ENCODE measurements at places on chromosomes 4 and X. TPM values are rescaled to one million over a fixed set of nuclear protein-coding genes. Genes with fewer than 3 reads are reported as not detected.

TRIM60 gene
- total RNA-seq: not detected

CTAG2 gene
- total RNA-seq: 27.1 TPM

STPG2 gene
- total RNA-seq: not detected

ARAF gene
- total RNA-seq: 10.8 TPM

DKK2 gene
- 0.83 TPM for total RNA-seq

MAGEB2 gene
- not detected for total RNA-seq

WDFY3 gene
- total RNA-seq: 59.7 TPM

STOX2 gene
- 5.4 TPM for total RNA-seq

GC gene
- not detected for total RNA-seq

All from IMR-90 (cell line).